Urothelium cell line (cell line): ENCODE measurements at places on chromosomes 12 and 14.

GRCh38 chr12:71441836-71442566, 2.4 kb downstream of the LGR5 start:
- DNase-seq = no peak

DNA sequence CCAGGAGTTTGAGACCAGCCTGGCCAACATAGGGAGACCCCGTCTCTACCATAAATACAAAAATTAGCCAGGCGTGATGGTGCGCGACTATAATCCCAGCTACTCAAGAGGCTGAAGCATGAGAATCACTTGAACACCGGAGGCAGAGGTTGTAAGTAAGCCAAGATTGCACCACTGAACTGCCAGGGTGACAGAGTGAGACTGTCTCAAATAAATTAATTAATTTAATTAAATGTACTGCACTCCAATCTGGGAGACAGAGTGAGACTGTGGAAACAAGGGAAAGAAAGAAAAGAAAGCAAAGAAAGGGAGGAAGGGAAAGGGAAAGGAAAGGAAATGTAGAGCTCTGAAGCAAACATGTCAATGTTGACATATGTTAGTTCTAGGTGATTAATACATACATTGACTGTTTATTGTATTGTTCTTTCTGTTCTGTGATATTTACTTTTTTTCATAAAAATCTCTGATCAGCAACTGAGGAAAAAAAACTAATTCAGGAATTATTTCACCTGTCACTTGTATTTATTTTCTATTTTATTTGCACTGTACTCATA, 99.6 kb downstream of the DENND5B start:
- no peak for DNase-seq

DNA sequence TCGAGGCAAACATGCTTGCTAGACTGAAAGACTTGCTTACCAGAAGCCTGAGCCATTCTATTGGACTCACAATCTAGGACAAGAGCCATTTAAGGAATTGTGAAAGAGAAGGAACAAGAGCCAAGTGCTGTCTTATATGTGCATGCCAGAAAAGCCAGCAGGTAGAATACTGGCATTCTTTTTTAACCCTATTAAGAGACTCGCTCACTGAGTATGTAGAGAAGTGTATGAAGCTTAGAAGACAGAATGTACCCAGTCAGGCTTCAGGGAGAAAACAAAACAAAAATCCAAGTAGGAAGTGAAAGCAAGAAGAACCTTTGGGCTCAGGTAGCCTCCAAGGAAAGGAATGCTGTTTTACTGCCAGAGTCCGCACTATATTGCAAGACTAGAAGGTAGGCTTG, 65.9 kb downstream of the DCAF5 start:
- DNase-seq = no peak

- DNase-seq = peak; percentile 63
These were observed 809 bp downstream of the PRKD1 start for GRCh38 chr14:29926701-29927375.

- no peak for DNase-seq
These were observed 47.1 kb downstream of the CCDC60 start for GRCh38 chr12:119381471-119382235.

GRCh38 chr12:130011611-130012385, 108.0 kb upstream of the TMEM132D start:
- no peak for DNase-seq

- DNase-seq = no peak
These were observed 20.3 kb downstream of the SLC25A29 start for GRCh38 chr14:100285913-100286400.

DNA sequence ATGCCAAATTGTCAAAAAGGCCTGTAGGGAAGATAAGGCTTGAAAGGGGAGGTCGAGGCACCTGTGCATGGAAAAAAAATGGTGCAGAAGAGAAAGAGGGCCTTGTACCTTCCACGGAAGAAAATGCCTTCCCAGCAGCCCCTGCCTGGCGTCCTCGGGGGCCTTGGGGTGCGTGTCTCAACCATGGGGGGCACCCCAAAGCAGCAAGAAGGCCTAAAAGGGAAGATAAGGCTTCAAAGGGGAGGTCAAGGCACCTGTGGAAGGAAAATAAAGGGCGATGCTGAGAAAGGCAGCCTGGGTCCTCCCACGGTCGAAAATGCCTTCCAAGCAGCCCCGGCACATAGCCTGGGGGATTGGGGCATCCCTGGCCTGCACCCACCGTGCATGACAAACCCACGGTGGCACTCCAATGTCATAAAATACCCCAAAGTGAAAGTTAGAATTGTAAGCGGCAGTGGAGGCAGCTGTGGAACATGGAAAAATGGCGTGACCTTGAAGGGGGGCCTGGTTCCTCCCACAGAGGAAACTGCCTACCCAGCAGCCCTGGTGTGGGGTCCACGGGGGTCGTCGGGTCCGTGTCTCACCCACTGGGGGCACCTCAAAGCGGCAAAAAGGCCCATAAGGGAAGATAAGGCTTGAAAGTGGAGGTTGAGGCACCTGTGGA, 275.0 kb downstream of the ALG10 start:
- DNase-seq = no peak

- DNase-seq = no peak
These were observed 53.2 kb downstream of the RPAP3 start for GRCh38 chr12:47652521-47653234.

- no peak for DNase-seq
These were observed 161.0 kb downstream of the SAMD4A start for GRCh38 chr14:54727929-54728328.

DNA sequence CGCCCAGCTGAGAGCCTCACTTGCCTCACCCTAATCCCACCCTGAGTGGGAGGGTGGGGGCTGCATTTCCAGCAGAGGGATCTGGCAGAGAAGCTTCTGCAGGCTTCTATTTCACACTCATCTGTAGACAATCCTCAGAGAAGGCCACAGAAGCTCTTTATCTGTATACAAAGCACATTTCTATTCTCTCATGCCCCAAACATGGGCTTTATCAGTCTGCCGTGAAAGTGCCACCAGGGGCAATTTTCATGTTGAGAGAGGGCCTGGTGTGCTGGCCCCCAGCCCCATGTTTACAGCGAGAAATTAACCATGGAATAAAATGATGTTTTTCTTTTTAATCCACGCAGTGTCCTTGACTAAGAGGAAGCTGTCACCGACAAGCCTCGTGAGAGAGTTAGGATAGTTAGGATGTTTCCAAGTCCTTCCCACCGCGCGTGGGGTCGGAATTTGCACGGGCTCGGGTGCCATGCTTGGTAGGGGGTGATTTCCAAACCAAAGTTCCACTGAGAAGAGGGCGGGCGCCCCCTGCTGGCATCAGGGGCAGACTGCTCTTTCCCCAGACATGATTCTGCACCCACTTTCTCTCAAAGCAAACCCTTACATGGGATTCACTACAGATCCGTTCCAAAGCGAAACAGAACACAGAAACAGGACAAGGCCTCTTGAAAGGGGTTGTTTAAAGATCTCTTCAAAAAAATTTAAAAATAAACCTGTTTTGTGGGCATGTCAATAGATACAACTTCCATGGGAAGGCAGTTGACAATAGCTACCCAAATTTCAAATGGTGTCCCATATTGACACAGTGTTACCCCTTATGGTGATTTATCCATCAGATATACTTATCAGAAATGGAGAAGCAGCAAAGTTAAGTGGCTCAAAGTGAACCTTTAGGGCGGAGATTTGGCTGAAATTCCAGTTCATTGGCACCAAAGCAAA, 19.4 kb downstream of the BDKRB1 start:
- DNase-seq = peak; percentile 56

GRCh38 chr12:12837025-12837812, 24.1 kb downstream of the DDX47 start:
- DNase-seq = peak; percentile 85

DNA sequence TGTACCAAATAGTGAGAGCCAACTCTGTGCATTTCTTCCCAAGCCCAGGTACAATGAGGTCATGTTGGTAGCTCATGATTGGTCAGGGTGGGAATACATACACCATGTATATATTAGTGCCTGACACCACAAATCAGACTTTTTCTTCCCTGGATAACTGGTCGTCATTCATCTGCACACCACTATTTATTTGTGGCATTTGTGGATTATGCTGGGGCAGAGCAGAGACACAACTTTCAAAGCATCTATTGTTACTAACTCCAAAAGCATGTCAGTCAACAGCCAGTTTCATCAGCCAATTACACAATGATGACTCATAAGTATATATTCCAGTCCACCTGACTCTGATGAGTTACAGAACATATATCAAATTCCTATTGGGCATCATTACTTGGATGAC, 181.7 kb downstream of the ADAMTS20 start:
- peak; percentile 61 for DNase-seq

- peak; percentile 77 for DNase-seq
These were observed 22.9 kb downstream of the JKAMP start for GRCh38 chr14:59507063-59507751.

GRCh38 chr12:6052940-6053329, 71.5 kb downstream of the VWF start:
- no peak for DNase-seq
